ENCODE measurements at places on chromosomes 3 and 15. TPM values are rescaled to one million over a fixed set of nuclear protein-coding genes. Genes with fewer than 3 reads are reported as not detected.

DNA sequence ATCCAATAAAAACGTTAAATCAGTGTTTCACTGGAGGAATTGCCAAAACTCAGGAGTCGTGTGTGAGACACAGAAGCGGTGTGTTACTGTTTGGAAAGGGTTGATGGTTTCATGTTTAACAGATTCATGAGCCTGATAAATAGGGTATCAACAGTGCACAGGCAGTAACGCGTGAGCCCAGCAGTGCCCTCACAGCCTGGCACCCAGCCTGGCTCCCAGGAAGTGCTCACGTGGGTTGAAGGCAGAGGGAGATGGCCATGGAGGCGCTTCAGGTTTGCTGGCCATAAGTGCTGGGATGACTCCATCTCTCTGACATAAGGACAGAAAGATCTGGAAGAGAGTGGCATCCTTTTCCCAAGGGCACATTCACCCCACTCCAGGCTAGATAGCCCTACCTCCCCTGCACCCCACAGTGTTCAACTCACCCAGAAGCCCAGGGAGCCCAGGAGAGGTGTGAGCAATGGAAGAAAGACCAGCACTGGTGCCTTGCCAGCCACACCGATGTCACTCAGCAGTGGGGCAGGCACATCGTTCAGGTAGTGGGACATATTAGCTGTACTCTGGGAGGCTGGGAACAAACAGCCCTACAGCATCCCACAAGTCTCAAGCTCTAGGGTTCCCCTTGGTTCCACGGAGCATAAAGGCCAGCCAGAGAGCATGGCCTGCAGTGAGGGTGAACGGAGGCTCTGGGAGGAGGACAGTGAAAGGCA lies 164.3 kb downstream of the LRRK1 start:
- H3K27ac ChIP-seq = no peak overlapping the region
- no peak for DNase-seq
- H3K36me3 ChIP-seq = no peaks in the 10 kb centered on the region

- H3K27ac ChIP-seq = no peak overlapping the region
- DNase-seq = no peak
- H3K36me3 ChIP-seq = no peaks in the 10 kb centered on the region
- H3K4me1 ChIP-seq = no peaks in the 10 kb centered on the region
- H3K27me3 ChIP-seq = no peaks in the 10 kb centered on the region
- no peak overlapping the region for H3K4me3 ChIP-seq
Measured at GRCh38 chr15:72398648-72399047, 543 bp downstream of the TMEM202 start.

- no peak overlapping the region for H3K27ac ChIP-seq
- peaks cover 6% of the 10 kb centered on the region for H3K4me1 ChIP-seq
- H3K27me3 ChIP-seq = no peaks in the 10 kb centered on the region
- DNase-seq = no peak
Measured at GRCh38 chr15:57671636-57672035, 34.9 kb upstream of the POLR2M start.

DNA sequence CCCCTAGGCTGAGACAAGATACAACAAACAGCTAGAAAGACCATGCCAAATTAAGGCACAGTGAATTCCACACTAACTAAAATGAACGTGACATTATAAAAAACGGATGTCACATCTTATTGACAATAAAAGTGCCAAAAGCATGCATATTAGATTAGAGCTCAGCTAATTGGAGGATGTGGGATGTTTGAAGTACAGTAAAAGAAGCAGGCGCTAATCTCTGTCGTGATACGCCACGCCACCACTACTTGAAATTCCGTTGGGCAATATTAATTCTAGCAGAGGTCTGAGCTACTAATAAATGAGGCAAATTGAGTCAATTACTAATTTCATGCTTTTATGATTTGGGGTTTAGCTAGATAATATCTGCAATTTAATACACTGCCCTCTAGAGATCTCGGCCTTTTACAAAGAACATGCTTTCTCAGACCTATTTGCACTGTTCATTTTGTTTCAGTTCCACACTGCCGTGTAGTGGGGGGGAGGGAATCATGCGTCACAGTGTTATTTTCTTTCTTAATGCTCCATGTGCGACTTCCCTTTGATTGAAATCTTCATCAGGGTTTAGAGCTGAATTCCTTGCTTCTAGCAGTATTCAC lies 52.9 kb upstream of the ROBO2 start:
- no peak for DNase-seq
- H3K27me3 ChIP-seq = no peaks in the 10 kb centered on the region
- H3K4me3 ChIP-seq = no peak overlapping the region
- H3K4me1 ChIP-seq = no peaks in the 10 kb centered on the region
- H3K27ac ChIP-seq = no peak overlapping the region
- H3K36me3 ChIP-seq = no peaks in the 10 kb centered on the region

VPS13C gene
- total RNA-seq = 112 TPM

OR5H6 gene
- total RNA-seq = not detected

GHSR gene
- not detected for total RNA-seq

LRRC34 gene
- total RNA-seq = 1.8 TPM

Data from sigmoid colon (tissue), 7 donors.